ENCODE measurements at places on chromosomes 7 and 10. TPM values are rescaled to one million over a fixed set of nuclear protein-coding genes. Genes with fewer than 3 reads are reported as not detected.

The CCL24 gene
- not detected for total RNA-seq

DNA sequence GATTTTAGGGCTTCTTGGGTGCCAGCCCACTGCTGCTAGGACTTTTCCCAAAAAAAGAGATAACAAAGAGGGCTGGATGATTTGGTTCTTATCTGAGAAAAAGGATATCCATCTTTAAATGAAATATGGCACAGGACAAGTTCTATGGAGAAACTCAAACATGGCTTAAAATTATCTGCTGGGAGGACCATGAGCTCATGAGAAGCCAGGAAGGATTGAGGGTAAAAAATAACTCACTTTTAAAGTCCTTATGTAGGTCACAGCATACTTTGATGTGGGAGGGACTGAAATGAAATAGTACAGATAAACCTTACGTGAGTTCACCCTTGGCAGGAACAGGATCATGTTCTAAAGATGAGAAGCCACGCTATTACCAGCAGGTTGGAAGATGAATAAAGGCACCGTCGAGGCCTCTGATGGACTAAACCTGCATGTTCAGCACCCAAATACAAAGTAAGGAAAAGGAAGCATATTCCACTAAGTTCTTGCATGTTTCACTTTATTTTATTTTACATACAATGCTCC lies 369.2 kb upstream of the KLF6 start:
- no peak for DNase-seq

The RET gene
- 0.04 TPM for total RNA-seq

- no peak for DNase-seq
Observed at GRCh38 chr7:155490697-155491628, 33.0 kb downstream of the EN2 start.

GRCh38 chr10:22673785-22674572 lies 40.4 kb downstream of the PIP4K2A start:
- DNase-seq, result no peak

The ITGB8 gene
- 107 TPM for total RNA-seq

GRCh38 chr7:6532516-6532915 lies 18.7 kb downstream of the GRID2IP start:
- no peak for DNase-seq

The OR9A2 gene
- not detected for total RNA-seq

DNA sequence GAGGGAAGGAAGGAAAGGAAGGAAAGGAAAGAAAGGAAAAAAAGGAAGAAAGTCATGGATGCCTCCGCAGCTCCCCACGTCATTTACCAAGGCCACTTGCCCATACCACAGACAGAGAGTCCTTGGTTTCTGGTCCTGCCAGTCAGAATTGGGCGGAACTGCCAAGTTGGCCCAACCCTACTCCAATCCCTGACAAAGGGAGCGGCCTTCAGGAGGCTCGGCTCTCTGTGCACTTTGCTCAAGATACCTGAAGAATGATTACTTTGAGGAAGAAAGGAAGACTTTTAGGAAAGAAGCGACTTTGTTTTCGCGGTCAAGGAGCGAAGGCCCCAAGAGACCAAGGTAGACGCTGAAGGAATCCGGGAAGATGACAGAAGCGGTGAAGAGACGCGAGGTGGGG lies 49.1 kb upstream of the FXYD4 start:
- no peak for DNase-seq

- peak; percentile 88 for DNase-seq
Observed at GRCh38 chr7:23277359-23277989, 21.7 kb upstream of the MALSU1 start.

DNA sequence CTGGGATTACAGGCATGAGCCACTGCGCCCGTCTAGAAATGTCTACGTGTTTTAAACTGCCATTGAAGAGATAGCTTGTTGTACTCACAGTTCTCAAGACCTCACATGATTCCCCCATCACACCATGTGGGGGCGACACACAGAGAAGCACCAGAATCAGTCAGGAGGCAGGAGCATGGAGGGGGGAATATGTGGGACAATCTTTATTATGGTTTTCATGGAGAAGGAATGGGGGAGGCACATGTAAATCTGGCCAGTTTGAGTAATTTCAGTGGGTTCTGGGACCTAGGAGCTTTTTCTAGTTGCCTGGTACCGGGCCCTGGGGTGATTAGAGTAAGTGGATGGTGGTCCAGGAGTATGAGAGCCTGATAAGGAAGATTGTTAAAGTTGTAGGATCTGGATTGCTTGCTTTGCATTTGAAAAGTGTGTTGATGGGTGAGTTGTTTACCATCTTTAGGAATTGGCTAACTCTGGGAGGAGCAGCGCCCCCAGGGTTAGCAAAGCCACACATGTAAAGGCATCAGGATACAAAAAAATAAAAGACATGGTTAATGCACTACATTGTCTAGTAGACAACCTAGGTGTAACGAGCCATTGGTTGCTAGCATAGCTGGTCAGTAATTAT lies 85.4 kb upstream of the SLC13A1 start:
- no peak for DNase-seq

GRCh38 chr10:35545878-35546590 lies 59.1 kb upstream of the GJD4 start:
- no peak for DNase-seq

The SPDYE8 gene
- total RNA-seq, result not detected

The AMZ1 gene
- not detected for total RNA-seq

- no peak for DNase-seq
Observed at GRCh38 chr10:109773288-109774120, 149.8 kb downstream of the XPNPEP1 start.

All from H4 (cell line).